ENCODE measurements at places on chromosomes 12 and 14.

DNA sequence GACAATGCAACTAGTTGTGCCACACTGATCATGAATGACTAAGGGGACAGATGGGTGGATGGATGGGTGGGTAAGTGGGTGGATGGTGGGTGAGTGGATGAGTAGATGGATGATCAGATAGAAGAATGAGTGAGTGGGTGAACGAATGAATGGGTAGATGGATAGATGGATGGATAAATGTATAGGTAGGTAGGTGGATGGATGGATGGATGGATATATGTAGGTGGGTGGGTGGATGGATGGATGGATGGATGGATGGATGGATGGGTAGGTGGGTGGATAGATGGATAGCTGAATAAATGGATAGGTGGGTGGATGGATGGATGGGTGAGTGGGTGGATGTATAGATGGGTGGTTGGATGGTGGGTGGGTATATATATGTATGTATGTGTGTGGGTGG is 348.8 kb upstream of the FKBP4 start:
- no peak overlapping the region for H3K4me3 ChIP-seq
- H3K36me3 ChIP-seq: no peaks in the 10 kb centered on the region
- no peak for DNase-seq
- H3K4me1 ChIP-seq: no peaks in the 10 kb centered on the region
- no peak overlapping the region for H3K27ac ChIP-seq

DNA sequence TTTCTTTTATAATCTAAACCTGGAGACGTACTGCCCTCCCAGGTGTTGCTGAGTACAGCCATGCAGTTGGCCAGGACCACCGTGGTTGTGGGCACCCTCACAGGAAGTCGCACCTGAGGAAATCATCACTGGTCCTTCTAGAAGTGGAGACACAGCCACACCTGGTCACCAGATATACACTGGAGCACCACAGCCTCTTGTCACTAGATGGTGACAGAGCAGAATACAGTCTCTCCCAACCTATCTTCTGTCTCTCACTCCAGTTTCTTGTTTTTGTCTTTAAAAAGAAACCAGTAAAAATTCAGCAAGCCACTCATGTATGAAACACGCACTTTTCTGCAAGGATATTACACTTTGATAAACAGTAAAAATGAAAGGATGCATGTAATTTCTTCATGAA is 43.1 kb upstream of the GPHB5 start:
- H3K27me3 ChIP-seq: peaks cover 24% of the 10 kb centered on the region
- no peaks in the 10 kb centered on the region for H3K36me3 ChIP-seq
- H3K27ac ChIP-seq: no peak overlapping the region

GRCh38 chr12:25817166-25817565 is 141.3 kb upstream of the RASSF8 start:
- H3K4me1 ChIP-seq: peaks cover 8% of the 10 kb centered on the region
- H3K36me3 ChIP-seq: no peaks in the 10 kb centered on the region
- H3K27me3 ChIP-seq: peaks cover 7% of the 10 kb centered on the region
- no peak overlapping the region for H3K27ac ChIP-seq
- no peak for DNase-seq
- H3K4me3 ChIP-seq: no peak overlapping the region

DNA sequence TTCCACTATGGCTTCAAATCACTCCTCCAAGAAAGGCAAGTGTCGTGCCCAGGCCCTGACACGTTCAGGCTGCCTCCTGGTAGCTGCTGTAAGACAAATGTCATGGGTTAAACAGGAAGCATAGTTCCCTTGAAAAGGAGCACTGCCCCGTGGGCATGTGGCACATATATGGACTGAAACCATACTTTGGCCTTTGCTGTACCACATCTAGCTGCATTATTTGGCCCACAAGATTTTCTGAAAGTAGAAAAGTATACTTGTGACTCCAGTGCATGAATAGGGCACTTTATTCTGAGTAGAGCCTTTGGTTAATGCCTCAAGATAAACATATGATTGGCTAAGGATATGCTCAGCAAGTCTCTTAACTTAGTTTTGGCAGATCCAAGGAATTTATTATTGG is 218.7 kb upstream of the EGLN3 start:
- peaks cover 4% of the 10 kb centered on the region for H3K4me1 ChIP-seq
- no peak overlapping the region for H3K4me3 ChIP-seq
- no peak overlapping the region for H3K27ac ChIP-seq

DNA sequence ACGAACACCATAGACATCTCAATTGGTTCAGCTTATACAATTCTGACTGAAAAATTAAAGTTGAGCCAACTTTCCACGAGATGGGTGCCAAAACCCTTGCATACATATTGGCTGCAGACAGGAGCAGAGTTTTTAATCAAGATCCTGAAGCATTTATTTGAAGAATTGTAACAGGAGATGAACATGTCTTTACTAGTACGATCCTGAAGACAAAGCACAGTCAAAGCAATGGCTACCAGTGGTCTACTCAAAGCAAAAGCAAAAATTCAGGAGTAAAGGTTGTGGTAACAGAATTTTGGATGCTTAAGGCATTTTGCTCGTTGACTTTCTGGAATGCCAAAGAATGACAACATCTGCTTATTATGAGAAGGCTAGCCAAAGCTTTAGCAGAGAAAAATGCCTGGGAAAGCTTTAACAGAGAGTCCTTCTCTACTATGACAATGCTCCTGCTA is 20.7 kb downstream of the ZDHHC17 start:
- DNase-seq: no peak
- no peak overlapping the region for H3K27ac ChIP-seq
- H3K4me3 ChIP-seq: no peak overlapping the region
- H3K4me1 ChIP-seq: no peaks in the 10 kb centered on the region
- H3K27me3 ChIP-seq: no peaks in the 10 kb centered on the region
